ENCODE measurements at places on chromosomes 6 and 20.

DNA sequence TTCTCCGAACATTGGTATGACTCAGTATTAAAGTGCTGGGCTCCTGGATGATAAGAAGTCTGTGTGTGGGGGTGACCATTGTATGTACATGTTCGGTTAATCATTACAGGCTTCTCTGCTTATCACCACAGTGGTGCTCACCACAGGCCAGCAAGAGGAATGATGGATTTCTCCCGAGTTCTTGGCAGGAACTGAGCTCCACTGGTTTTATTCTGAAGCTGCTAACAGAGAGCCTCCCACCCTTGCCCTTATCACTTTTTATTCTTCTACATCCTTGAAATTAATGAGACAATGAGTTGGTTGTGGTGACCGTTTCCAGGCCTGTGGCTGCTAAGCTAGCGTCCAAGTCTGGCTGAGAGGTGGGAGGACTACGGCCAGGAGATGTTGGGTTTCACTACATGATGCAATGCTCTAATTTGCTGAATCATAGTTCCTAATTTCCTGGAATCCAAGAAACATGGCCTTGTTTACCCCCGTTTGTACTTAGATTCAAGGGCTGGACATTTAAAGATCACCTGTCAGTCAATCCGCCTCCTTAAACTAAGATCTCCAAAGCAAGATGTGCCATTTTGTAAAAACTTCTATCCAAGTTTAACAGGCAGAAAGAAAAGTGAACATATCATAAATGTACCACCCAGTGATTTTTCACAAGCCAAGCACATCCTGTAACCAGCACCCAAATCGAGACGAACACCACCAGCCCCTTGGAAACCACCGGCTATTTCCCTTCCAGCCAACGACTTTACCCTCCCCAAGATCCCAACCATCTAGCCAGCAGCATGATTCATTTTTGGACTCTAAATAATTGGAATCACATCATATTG lies 172.5 kb downstream of the FOXA2 start:
- DNase-seq, result no peak

GRCh38 chr20:22821796-22822195 lies 213.3 kb upstream of the SSTR4 start:
- no peak for DNase-seq

GRCh38 chr20:10603971-10604864 lies 69.6 kb downstream of the JAG1 start:
- DNase-seq, result no peak

GRCh38 chr6:136551103-136551502 lies 881 bp upstream of the MAP7 start:
- DNase-seq, result no peak

GRCh38 chr6:42084889-42085288 lies 34.6 kb downstream of the TAF8 start:
- no peak for DNase-seq

DNA sequence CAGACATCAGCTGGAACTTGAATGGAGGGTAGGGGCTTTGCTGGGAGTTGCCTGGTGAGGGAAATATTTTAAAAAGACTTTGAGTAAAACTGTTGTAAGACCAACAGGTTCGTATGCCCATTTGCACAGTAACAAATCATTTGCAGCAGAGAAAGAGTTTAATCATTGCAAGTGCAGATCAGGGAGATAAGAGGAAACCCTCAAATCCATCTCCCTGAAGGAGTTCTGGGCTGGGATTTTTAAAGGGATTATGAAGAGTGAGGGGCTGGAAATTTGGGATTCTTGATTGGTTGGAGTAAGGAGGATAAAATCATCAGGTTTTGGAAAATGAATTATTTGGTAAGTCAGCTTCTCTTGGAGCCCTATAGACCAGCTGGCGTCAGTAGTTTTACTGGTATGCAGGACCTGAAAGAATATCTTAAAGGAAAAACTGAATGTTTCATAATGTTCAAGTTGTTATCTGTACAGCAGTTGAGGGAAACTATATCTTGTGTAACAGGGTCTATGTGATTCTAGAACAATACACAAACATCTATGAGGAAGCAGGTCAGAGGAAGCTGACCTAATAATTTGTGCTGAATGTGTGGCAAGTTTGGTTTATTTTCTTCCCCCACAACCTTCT lies 295.5 kb downstream of the PLCB1 start:
- DNase-seq, result no peak

DNA sequence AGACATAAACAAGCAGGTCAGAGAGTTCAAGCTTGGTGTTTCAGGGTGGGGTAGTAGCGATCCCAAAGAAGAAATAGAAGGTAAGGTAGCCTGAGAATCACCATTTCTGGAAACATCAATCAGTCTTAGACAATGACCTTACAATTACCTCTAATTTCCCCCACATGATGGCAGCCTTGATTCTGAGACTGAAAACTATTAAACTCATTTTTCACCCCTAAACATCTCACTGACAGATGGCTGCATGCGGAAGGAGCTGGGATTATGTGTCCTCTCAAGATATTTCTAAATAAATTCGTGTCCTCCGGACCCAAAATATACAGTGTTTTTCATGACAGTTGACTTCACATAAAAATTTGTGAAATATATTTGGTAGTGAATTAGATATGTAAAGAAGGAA lies 61.0 kb downstream of the KIF6 start:
- no peak for DNase-seq

- no peak for DNase-seq
These were observed 25.1 kb upstream of the KIAA0408 start for GRCh38 chr6:127484212-127484863.

- no peak for DNase-seq
These were observed 30.9 kb upstream of the CCN5 start for GRCh38 chr20:44684047-44684967.

DNA sequence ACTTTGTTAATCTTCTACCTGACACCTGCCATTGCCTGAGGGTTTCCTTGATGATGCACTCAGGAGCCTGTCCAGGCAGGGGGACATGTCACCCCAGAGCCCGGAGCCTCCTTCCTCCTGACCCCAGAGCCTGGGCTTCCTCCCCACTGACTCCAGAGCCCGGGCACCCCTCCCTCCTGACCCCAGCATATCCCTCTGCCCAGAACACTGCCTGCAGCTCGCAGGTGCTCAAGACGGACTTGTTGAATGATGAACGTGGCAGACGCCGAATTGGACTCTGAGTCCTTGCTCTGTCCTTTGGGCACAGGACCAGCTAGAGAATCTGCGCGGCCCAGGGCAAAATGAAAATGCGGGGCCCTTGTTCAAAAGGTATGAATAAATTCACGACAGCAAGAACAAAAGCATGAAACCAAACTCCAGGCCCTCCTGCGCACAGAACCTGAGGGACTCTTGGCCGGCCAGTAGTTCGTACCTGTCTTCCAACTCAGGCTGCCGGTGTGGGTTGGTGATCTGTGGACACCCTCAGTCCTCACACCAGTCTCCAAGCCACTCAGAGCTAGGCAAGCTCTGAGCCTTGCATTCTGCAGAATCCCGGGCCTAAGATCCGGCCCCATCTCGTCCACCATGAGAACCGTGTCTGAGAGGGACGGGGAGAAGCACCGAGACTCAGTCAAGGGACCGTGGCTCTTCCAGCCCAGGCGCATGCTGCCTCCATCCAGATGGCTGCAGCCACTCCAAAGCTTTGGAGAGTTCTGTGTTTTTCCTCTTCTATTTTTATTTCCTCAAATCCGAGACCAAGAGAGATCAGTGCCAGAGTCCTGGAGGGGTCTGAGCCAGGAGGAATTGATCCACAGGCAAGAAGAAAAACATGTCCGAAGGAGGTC lies 104.7 kb downstream of the BMP7 start:
- DNase-seq, result no peak

DNA sequence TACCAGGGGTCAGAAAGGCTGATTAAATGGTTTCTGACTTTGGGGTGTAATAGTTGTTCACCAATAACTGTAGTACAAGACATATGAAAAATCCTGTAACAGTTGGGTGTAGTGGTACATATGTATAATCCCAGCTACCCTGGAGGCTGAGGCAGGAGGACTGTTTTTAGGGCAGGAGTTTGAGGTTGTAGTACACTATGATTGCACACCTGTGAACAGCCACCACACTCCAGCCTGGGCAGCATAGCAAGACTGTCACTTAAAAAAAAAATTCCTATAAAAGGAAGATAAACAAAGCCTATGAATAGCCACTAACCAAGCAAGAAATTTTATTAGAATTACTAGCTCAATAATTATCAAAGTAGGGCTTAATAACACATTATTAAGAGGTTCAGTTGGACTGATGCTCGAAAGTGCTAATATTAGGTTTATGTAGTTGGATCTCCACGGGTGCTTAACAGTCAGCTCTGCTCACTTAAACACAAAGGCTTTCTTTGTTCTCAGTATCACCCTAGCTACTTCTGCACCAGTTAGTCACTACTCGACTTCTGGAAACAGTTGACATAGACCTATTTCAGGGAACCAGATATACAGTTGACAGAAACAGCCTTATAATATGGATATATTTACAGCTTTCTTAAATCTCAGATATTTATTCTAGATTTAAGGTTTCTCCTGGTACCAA lies 113.0 kb downstream of the MTFR2 start:
- no peak for DNase-seq

DNA sequence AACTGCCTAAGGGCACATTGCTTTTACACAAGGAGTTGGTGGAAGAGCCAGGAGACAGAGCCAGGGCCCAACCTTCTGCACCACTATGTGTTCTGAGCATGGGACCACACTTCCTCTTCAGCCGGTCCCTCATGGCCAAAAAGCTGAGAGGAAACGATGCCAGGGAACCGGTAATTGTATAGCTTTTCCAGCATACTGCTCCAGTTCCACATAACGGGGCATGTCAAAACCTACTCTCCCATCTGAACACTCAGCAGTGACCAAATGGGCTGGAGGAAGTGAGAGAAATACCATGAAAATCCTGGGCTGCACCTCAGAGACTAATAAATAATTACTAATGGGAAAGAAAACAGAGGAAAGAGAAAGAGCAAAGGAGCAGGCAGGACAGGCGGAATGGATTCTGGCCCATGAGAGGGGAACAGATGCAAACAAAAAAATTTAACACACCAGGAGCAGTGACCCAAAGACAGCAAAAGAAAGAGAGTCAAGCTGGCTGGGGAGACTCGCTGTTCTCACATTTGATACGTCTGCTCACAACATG lies 52.0 kb upstream of the BMP2 start:
- DNase-seq, result no peak

- no peak for DNase-seq
These were observed 293.7 kb downstream of the BTBD3 start for GRCh38 chr20:12211361-12211760.

DNA sequence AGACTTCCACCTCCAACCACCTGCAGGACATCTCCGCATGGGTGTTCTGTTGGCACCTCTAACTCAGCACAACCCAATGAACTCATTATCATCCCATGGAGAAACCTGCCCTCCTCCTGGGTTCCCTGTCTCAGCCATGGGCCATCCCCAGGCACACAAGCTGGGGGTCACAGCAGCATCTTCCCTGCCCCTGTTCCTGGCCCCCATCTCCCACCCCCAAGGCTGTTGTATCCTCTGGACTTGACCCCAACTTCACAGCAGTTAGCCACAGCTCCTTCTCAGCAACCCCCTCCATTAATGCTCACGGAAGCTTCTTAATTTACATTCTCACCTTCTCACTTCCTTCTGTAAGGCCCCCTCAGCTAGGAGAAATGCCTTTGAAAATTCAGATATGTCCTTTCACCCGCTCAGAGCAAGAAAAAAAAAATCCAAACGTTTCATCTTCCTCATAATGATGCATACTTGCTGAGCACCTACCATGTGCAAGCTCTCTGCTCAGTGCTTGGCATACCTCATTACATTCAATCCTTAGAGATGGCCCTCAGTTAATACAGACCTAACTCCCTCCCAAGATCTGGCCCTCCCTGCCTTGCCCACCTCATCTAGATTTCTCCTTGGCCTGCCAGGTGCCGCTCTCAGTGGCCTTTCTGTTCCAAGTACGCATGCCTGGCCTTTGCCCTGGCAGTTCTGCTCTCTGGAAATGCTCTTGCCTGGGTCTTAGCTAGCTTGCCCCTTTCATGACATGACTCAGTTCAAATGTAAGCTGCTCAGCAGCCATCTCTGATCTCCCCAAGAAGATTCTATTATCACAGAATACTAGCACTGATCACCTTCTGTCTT lies 2.5 kb upstream of the NELFCD start:
- DNase-seq, result no peak

DNA sequence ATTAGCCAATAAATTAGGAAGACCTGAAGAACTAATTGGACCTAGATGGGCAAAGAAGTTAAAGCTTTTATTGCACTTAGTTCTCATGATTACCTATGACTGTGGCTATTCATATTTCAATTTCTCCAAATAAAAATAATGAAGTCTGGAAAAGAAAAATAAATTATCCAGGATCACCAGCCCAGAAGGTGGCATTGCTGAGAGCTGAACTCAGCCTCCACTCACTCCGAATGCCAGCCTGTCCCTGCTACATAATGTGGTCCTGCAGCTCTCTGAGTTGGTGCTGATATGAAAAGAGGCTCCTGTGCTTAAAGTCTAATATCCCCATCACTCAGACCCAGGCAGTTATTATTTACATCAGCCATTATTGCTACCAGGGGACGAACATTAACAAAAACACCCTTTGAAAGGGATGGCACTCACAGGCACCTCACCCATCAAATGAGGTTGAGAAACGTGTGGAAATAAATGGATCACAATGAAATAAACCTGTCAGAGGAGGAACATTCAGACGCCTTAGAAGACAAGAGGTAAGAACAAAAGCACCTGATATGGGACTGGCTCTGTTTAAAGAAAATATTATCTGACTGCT lies 649.7 kb upstream of the CHD6 start:
- no peak for DNase-seq

DNA sequence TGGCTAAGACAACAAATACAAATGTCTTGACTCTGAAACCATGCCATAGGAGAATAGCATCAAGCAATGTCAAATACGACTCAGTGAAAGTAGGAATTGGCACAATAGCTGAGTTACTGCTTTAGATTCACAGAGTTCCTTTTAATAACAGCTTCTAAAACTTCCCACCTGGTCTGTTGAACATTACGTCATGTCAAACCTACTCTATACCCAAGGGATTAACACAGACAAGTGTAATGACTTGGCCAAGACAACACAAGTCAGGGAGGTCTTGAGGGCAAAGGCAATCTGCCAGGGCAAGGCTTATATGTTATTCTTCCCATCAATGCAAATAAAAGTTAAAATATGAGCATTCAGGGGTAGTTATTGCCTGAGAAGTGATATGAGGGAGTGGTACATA lies 265.1 kb upstream of the PRDM1 start:
- no peak for DNase-seq

GRCh38 chr6:20692023-20692422 lies 157.8 kb downstream of the CDKAL1 start:
- DNase-seq, result no peak

DNA sequence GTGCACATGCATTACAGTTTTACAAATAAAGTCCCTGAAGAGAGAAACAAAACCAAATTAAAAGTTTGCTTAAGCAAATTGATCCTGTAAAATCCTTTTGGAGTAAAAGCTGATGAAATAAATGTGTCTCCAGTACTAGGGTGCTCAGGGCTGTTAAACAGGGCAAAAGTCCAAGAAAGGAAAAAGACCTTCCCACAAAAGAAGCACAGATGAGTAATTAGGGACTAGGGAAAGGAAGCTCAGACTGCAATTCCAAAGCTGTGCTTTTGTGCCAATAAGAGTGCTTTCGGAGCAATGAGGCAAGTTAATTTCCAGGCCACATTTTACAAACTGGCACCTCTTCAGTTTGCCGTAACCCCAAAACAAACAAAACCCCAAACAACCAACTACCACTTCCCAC lies 10.4 kb upstream of the RNF182 start:
- DNase-seq, result no peak
